Naive B cell (primary cell): ENCODE measurements at places on chromosomes 7 and 10. TPM values are rescaled to one million over a fixed set of nuclear protein-coding genes. Genes with fewer than 3 reads are reported as not detected.

JAKMIP3 gene
- polyA plus RNA-seq, result not detected

SPDYE1 gene
- not detected for polyA plus RNA-seq

PRSS2 gene
- polyA plus RNA-seq, result 0.41 TPM

OR2A5 gene
- polyA plus RNA-seq, result not detected

NRAP gene
- polyA plus RNA-seq, result not detected

CDC14C gene
- polyA plus RNA-seq, result not detected

ARL3 gene
- 1.4 TPM for polyA plus RNA-seq

OR2A7 gene
- polyA plus RNA-seq, result 1.4 TPM

FZD8 gene
- polyA plus RNA-seq, result not detected

TFEC gene
- 1.5 TPM for polyA plus RNA-seq

CPN1 gene
- not detected for polyA plus RNA-seq

RSPH10B gene
- not detected for polyA plus RNA-seq

ABCF2 gene
- 26.3 TPM for polyA plus RNA-seq

SPDYE16 gene
- not detected for polyA plus RNA-seq

TACR2 gene
- not detected for polyA plus RNA-seq

SAMD9 gene
- 11.3 TPM for polyA plus RNA-seq

R3HCC1L gene
- 18.6 TPM for polyA plus RNA-seq

PODXL gene
- polyA plus RNA-seq, result not detected

ARHGEF35 gene
- polyA plus RNA-seq, result 4.0 TPM

PIP gene
- polyA plus RNA-seq, result not detected

SFRP4 gene
- not detected for polyA plus RNA-seq

ATRNL1 gene
- polyA plus RNA-seq, result 0.03 TPM

C10orf67 gene
- polyA plus RNA-seq, result not detected

ADAM22 gene
- 0.12 TPM for polyA plus RNA-seq

PNLIP gene
- polyA plus RNA-seq, result not detected

MLXIPL gene
- polyA plus RNA-seq, result not detected

ZFAND2A gene
- polyA plus RNA-seq, result 64.5 TPM

SHLD2 gene
- 14.5 TPM for polyA plus RNA-seq

ASB10 gene
- polyA plus RNA-seq, result not detected
